ENCODE measurements at places on chromosomes 12 and 14.

DNA sequence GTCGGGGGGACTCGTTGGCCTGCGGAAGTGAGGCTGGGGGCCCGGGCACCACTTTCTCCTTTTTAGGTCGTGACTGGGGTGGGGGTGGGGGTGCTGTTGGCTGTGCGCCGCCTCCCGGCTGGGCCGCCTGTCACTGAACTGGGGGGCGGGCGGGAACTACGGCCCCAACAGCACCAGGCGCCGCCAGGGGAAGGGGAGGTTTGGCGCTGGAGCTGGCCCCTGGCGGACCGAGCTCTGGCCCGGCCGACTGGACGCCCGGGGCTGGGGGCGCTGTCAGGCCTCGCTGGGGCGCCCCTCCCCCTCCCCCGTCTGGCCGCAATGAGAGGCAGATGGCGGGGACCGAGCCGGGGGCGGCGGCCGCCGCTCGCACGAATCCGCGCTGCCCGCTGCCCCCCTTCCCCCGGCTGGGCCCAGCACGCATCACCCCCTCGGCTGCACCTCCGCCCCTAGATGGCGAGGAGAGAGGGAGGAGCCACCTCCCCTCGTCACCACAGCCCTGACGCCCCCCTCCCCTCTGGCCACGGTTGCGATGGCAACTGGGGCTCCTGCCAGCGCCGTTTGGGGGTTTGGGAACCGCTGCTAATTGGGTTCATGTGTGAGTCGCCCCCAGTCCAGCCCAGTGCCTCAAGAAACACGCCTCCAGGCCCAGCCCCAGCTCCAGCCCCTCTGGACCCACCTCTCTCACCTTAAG, 723 bp downstream of the NFATC4 start:
- peak; percentile 20 for DNase-seq

GRCh38 chr12:22480016-22480415, 64.3 kb downstream of the C2CD5 start:
- no peak for DNase-seq

DNA sequence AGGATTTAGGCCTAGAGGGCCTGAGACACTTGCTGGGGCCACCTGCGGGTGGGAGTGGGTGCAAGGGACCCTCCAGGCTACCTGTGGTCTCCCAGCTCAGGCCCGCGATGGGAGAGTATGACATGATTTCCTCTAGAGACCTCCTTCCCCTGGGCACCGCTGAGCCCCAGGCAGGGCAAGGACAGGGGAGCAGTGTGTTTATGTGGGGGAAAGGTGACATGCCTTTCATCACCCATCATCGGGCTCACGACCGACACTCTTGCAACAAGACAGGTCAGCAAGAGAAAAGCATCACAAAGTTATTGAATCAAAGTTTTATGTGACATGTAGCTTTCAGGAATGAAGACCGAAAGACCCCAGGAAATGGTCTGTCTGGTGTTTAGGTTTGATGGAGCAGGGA, 19.9 kb downstream of the SH2B3 start:
- DNase-seq: no peak

GRCh38 chr14:23062002-23062401, 4.7 kb upstream of the CDH24 start:
- DNase-seq: no peak

DNA sequence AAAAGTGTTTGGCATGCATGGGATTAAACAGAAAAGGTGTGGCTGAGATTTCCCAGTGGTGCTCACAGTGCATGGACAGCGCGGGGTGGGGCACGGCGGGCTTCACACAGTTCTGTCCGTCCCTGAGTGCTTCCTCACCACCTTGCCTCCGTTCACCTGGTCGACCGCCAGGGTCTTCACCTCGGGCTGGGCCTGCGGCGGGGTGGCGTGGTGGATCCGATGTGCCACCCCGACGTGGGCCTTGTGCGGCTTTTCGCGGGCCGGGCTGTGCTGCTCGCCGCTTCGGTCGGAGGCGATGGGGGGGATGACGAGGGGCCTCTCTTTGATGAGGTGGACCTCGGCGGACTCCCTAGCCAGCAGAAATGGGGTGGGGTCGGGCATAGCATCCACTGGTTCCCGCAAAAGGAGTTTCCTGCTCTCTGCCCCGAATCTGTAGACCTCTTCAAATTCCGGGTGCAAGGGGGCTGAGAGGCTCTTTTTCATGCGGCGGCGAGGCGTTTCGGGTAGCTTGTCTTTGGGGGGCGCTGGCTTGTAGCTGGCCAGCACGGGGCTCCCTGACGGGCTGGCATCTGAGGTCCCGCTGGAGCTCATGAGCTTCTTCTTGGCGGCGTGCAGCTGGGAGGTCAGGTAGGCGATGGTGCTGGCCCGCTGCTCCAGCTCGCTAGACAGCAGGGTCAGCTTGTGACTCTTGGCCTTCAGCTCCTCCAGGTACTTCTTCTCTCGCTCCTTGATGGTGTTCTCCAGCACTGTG, 35.5 kb downstream of the CCDC92 start:
- DNase-seq: no peak

DNA sequence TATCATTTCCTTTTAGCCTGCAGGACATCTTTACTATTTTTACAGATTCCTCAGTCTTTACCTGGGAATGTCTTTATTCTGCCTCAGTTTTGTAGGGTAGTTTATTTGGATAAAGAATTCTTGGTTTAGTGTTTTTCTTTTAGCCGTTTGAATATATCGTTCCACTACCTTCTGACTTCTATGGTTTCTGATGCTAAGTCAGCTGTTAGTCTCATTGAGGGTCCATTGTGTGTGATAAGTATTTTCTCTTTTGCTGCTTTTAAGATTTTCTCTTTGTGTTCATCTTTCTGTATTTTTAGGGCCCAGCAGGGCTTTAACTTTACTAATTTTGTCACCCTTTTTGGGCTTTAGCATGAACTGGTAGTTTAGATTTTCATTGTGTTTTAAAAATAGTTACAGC, 113.5 kb downstream of the MNAT1 start:
- no peak for DNase-seq

DNA sequence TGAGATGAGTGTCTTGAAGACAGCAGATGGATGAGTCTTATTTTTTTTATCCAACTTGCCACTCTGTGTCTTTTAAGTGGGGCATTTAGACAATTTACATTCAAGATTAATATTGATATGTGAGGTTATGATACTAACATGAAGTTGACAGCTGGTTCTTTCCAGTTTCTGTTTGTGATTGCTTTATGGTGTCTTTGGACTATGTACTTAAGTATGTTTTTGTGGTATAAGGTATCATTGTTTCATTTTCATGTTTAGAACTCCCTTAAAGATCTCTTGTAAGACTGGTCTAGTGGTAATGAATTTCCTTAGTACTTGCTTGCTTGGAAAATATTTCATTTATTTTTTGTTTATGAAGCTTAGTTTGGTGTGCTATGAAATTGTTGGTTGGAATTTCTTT, 550.3 kb upstream of the NOVA1 start:
- DNase-seq: no peak

- no peak for DNase-seq
Observed at GRCh38 chr14:104550861-104551728, 28.5 kb upstream of the C14orf180 start.

GRCh38 chr12:117235261-117235660, 45.0 kb upstream of the FBXO21 start:
- no peak for DNase-seq

- DNase-seq: peak; percentile 63
Observed at GRCh38 chr14:34322940-34323418, 139.1 kb downstream of the SPTSSA start.

DNA sequence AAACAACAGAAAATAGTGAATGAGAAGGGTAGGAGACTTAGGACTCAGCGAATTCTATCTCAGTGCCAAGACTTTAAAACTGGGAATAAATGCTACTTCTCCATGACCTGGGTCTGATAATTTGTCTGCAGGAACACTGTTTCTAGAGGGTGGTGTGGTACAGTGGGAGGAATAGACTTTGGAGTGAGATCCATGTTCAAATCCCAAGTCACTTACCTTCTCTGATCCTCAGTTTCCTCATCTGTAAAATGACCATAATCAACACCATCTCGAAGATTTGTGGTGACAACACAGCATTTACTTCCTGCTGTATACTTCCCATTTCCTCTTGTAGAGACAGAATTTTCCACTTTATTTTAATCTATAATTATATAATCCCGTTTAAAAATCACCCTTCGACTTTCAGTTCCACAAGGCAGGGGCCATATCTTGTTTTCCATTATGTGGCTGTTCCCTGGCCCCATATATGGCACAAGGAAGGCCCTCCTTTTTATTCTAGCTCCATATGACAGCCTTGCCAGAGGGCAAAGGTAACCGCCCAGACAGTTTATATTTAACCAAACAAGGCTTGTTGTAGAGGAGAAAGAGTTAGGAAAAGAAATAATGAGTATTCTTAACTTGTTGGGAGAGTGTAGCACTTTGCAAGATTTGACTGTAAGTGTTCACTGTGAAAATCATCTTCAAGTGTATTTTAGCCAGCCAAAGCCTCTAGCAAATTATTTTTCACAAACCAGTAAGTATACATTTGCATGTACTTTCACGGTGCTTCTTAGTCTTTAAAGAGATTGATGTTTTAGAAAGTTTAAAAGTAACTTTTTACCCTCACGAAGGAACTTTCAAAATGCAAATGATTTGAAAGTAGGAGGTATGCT, 243.1 kb downstream of the AKAP6 start:
- no peak for DNase-seq

DNA sequence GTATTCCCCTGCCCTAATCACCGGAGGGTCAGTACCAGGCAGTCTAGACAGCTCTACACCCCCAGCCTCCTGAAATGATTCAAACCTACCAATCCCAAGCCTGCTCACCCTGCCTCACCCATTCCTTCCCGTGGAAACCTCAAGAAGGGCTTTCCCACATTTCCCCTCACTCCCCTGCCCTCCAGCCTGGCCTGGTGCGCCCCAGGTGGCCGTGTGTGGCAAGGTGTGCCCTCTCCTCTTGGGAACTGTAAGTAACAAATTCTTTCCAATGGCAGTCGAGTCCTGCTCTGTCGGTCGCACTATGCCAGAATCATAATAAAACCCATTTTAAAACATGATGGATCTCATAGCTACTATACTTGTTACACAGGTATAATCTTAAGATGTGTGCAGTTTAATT, 13.9 kb upstream of the DEGS2 start:
- DNase-seq: no peak

DNA sequence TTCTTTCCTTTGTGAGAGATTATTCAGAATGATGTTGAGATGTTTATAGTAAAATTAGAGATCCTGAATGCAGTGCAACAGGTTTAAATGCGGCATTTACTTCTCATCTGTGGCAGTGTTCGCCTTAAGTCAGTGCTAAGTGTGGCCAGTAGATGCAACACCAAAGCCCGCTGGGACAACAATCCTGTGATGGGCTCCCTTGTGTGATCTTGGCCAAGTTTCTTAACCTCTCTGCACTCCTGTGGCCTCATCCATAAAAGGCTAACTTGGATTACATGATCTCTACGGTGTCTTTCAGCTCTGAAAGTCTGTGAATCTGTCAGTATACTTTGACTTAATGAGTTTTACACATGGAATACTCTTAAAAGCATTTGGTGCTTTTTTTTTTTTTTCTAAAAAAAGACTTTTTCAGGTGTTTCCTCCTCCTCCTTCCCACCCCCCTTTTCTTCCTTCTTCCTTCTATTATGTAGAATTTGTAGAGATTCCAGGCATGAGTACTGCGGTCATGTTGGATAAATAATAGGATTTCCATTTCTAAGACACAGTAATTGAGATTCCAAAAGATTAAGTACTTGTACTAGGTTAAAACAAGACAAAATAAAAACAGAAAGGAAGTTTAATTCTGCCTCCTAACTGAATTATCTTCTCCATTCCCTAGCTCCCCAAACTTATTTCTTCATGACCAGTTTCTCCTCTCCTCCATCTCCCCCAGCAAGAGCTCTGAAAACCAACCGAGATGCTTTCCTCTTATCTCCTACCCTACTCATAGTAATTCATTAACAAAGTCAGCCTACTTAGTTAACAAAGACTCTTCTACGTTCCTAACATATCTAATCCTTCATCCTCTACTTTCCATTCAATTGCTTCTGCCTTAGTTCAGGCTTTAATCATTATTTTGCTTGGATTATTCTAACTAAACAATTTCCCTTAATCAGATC, 42.2 kb upstream of the NAV3 start:
- DNase-seq: no peak

DNA sequence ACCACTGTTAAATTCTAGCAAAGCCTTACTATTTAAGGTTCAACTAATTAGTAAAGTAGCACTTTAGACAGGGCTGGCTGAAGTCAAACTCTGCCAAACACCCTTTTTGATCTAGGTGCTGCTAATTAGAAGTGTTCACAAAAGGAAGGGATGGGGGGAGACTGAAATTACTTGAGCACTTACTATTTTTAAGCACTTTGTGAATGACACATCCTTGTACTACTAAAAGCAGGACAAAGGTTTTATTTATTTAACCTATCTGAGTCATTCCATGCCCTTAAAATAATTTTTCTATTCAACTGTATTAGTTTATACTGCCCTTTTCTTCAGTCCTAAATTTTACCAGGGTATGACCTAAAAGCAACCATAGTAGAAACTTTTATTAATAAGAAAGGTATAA, 20.1 kb downstream of the MBIP start:
- DNase-seq: no peak

DNA sequence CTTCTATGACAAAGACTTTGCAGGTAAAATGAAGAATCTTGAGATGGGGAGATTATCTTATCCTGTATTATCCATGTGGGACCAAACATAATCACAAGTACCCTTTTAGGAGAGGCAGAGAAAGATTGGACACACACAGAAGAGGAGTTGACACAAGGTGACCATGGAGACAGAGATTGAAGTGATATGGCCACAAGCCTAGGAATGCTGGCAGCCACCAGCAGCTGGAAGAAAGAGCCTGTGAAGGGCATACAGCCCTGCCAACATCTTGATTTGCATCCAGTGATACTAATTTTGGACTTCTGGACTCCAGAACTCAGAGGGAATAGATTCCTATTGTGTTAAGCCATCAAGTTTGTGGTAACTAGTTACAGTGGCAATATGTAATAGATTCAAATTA, 78.1 kb downstream of the RPS29 start:
- no peak for DNase-seq

- DNase-seq: no peak
Observed at GRCh38 chr14:42378274-42378673, 771.6 kb downstream of the LRFN5 start.

- DNase-seq: no peak
Observed at GRCh38 chr12:94039914-94040313, 108.5 kb upstream of the PLXNC1 start.

DNA sequence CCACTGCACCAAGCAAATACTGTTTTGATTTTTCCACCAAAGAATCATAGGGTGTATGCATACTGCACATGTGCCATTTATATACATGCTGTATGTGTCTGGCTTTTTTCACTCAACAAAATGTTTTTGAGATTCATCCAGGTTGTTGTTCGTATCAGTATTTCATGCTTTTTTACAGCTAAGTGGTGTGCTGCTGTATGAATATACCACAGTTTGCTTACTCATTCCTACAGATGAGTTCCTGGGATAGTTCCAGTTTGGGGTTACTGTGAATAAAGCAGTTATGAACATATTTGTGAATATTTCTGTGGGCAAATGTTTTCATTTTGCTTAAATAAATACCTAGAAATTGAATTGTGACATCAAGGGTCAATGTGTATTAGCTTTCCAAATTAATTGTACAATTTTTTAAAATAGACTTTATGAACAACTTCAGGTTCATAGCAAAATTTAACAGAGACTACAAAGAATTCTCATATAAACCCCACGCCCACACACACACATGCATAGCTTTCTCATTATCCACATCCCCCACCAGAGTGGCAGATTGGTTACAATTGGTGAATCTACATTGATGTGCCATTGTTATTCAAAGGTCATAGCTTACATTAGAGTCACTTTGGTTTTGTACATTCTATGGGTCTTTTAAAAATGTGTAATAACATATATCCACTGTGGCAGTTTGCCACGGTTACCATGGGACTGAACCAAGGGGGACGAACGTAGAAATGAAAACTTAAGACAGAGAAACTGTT, 6.9 kb upstream of the KRT6A start:
- DNase-seq: no peak

- DNase-seq: no peak
Observed at GRCh38 chr12:54037360-54038283, 4.8 kb downstream of the HOXC5 start.

Data from activated T-cell treated with anti-CD3 and anti-CD28 coated beads, Interleukin-2, amount 50 U/mL, for 72 hours (primary cell).